B cell (primary cell): ENCODE measurements at places on chromosomes 2 and 18. TPM values are rescaled to one million over a fixed set of nuclear protein-coding genes. Genes with fewer than 3 reads are reported as not detected.

ZFP36L2 gene
- 68.2 and 94.9 TPM in 2 replicates for polyA plus RNA-seq

CCDC68 gene
- polyA plus RNA-seq: 0.01 and 0.16 TPM in 2 replicates

DSG1 gene
- polyA plus RNA-seq: not detected in 2 replicates

SMAD2 gene
- polyA plus RNA-seq: 23.4 and 28.2 TPM in 2 replicates

FARP2 gene
- polyA plus RNA-seq: 37.1 and 52.6 TPM in 2 replicates
